Psoas muscle (tissue), 8 donors: ENCODE measurements at places on chromosomes 1 and 21. TPM values are rescaled to one million over a fixed set of nuclear protein-coding genes. Genes with fewer than 3 reads are reported as not detected.

SYT14 gene
- polyA plus RNA-seq, result not detected

AK4 gene
- 0.37 TPM for polyA plus RNA-seq

TSPEAR gene
- not detected for polyA plus RNA-seq

RNU1-4 gene
- not detected for polyA plus RNA-seq

PLPPR4 gene
- 0.12 TPM for polyA plus RNA-seq

ROR1 gene
- 0.69 TPM for polyA plus RNA-seq

CELA2B gene
- not detected for polyA plus RNA-seq

TMEM269 gene
- polyA plus RNA-seq, result 0.05 TPM

DNA sequence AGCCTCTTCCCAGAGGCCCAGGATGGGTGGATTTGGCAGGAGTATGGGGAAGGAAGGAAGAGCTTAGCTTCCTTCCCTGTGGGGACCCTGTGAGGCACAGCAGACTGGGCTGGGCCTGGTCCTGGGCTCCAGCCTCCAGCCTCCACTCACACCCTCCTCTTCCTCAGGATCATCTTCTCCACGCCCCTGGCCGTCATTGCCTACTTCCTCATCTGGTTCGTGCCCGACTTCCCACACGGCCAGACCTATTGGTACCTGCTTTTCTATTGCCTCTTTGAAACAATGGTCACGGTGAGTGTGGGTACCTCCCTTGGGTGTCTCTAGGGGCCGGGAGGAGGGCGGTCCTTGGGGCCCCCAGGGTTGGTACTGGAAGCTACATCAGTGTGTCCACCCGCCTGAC lies 10.1 kb downstream of the MFSD2A start:
- no peak for DNase-seq

- no peak for DNase-seq
Measured at GRCh38 chr1:237239248-237239647, 197.3 kb downstream of the RYR2 start.

- peak; percentile 31 for DNase-seq
Measured at GRCh38 chr1:23593556-23594148, 34.4 kb upstream of the ID3 start.

DNA sequence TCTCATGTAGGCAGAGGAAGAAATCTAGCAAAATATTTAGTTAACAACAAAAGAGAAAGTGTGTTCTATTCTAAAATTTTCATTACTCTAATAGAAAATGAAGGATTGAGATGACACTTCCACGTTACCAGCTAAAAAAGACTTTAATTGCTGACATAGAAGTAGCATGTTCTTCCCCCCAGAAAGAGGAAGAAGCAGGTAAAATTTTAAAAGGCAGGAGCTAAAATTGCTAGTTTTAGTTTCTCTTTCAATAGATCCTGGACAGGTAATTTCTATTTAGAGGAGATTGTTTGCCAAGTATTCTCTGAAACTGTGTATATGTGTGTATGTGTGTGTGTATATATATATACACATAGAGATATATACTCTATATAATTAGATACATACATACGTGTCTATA lies 248.1 kb upstream of the FMN2 start:
- no peak for DNase-seq

DNA sequence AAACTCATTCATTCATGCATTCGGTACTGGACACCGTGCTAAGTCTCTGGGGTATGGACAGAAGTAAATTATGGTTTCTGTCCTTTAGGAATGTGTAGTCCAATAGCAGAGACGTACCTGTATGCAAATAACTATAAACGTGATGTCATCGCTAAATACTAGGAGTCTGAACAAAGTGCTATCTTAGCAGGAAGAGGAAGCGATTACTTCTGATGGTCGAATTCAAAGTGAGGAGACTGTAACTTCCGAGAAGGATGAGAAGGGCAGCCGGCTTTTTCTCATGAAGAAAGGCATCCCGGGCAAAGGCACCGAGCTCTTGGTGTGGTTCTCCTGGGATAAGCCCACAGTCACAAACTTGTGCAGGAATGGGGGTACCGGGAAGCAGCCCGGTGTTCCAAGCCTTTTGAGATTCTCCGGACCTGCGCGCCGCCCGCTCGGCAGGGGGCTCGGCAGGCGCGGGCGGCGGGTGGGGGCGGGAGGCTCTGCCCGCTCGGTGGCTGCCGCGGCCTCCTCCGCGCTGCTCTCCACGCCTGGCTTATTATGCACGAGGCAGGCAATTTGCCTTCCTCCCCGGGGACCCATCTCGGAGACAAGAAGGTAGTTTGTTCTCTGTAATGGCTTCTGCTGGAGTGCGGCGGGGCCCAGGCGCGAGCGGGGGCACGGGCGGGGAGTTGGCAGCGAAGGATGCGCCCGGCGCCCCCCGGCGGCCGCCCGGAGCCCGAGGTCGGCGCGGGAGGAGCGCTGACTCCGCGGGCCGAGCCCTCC lies 67.5 kb upstream of the CD1D start:
- DNase-seq, result no peak

DNA sequence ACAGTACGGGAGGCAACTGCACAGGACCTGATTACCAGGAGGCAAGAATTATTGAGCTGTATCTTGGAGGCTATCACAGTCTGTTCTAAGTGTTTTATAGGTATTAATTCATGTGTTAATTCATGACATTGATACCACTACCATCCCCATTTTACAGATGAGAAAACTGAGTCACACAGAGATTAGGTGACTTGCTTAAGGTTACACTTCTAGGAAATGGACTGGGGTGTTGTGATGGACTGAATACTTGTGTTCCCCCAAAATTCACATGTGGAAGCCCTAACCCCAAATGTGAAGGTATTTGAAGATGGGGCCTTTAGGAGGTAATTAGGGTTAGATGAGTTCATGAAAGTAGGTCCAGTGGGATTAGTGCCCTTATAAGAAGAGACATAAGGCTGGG lies 10.1 kb upstream of the TRIM63 start:
- no peak for DNase-seq

GRCh38 chr1:37609002-37609401 lies 13.3 kb upstream of the GNL2 start:
- no peak for DNase-seq

DNA sequence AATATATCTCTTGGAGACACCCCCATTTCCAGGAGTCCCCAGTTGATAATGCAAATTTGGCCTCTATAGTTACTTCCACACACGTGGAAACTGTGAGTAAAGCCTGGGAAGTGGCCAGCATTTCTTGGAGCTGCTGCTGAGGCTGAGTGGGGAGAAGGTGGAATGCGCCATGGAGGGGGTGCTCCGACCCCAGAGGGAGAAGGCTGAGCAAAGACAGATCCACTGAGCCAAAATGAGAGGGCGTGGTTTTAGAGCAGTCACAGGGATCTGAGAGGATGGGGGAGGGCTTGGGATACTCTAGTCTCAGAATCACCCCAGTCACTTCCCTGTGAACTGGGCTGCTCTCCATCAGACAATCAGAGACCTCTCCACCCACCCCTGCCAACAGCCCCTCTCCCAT lies 38.7 kb downstream of the TRIM62 start:
- DNase-seq, result no peak

DNA sequence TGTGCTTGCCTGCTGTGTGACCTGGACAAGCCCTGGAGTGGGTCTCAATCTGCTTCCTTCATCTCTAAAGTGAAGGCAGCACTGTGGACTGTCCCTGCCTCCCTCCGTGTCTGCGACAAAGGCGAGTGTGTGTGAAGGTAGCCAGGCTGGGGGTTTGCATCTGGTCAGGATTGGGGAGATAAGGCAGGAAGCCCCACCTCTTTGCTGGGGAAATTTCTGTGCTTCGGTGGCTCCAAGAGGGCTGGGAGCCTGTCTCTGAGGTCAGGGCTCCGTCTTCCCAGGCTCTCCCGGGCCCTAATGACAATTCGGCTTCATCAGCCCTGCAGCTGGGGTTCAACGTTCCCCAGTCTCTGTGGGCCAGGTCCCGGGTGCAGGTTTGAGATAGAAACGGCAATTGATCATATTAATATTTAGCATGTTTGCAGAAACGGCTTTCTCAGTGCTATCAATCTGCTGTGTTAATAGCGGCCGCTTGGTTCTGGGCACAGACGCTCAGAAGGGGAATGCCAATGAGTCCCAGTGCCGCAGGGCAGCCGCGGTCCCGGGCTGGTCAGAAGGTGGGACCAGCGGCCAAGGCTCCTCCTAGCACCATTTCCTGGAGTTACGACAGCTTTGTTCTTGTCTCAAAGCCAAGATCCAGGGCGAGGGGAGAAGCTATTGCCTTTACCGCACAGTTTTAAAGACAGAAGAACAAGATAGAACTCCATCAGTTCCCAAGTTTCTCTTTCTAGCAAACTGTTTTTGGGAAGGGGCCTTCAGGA lies 105.7 kb downstream of the PRDM16 start:
- DNase-seq, result peak; percentile 35

- DNase-seq, result no peak
Measured at GRCh38 chr1:45493116-45493697, 2.2 kb upstream of the TESK2 start.

DNA sequence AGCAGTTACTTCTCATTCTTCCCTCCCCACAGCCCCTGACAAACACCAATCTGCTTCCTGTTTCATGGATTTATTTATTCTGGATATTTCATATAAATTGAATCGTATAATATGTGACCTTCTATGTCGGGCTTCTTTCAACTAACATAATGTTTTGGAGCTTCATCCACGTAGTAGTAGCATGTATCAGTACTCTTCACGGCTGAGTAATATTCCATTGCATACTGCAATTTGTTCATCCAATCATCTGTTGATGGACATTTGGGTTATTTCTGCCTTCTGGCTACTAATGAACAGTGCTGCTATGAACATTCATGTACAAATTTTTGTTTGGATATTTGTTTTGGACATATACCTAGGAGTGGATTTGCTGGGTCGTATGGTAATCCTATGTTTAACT lies 1.9 kb upstream of the KAZN start:
- no peak for DNase-seq

DNA sequence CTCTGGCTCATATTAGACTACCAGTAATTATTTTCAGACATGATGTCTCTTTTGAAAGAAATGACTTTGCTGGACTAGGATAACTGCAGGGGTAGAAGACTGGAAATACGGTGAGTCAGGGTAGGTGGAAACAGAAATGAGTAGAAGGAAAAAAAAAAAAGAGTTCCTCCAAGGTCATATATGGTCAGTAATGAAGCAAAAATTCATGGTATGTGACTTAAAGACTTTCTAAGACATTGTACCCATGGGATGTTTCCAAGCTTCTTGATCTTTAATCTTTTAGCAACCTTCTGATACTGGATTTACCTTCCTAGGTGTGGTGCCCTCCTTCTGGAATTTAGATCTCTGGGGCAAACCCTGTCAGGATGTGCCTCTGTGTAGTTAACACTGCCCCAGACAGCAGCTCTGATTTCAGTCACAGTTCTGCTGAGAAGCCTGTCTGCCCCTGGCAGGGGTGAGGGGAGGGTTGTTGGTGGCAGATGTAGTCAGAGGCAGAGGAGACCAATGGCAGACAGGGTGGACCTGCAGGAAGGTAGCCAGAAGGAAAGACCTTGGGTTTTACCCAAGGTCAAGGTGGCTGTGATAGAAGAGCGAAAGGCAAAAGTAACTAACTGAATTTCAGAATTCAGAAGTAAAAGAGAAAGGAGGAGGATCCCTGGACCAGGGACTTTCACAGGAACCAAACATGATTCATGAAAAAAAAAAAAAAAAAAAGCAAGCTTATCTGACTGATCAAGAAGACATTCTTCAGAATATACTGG lies 44.1 kb upstream of the BCL10 start:
- DNase-seq, result no peak

- DNase-seq, result no peak
Measured at GRCh38 chr1:31510853-31511789, 65.2 kb upstream of the TINAGL1 start.

- no peak for DNase-seq
Measured at GRCh38 chr1:159501082-159501481, 34.7 kb downstream of the OR10J5 start.

DNA sequence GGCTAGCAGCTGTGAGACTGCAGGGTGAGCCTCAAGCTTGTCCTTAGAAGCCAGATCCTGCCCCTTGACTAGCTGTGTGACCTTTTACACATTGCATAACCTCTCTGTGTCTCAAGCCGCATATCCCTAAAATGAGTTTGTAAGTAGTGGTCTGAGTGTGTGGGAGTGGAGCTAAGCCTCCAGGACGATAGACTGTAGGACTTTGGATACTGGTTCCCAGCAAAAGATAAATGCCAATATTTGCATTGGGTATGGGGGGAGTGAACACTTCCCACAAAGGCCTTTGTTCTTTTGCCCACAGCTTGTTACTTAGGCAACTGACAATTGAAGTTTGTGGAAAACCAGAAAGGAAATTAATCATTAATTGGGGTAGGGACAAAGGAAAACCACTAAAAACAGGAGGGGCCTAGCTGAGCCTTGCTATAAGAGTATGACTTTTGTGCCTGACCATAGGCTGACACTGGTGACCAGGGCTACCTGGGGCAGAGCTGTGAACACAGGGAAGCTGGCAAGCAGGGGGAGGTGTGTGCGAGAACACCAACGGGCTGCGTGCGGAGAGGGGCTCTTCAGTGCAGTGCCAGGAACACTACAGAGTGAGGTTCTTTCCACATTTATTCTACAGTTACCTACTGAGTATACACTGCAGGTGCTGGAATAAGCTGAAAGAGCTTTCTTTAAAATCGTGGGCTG lies 102.4 kb upstream of the ETV3 start:
- no peak for DNase-seq

- no peak for DNase-seq
Measured at GRCh38 chr1:169308313-169309039, 59.1 kb downstream of the NME7 start.

DNA sequence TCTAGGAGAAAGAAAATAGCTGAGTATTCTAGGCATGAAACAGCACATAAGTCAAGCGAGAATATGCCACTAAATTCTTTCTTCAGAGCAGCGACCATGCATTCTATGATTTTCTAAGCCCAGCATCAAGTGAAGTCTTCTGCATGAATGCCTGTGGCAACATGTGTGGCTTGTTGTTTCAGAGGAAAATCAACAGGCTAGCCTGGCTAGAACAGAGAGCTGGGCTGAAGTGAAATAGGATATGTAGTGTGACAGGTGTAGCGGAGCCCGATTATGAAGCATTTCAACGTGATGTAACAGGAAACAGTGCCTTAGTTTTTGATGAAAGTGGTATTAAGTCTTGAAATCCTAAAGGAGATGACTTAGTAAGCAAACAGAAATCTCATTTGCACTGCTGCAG lies 7.0 kb downstream of the CSDE1 start:
- no peak for DNase-seq

- no peak for DNase-seq
Measured at GRCh38 chr21:44399955-44400790, 46.8 kb downstream of the TRPM2 start.

DNA sequence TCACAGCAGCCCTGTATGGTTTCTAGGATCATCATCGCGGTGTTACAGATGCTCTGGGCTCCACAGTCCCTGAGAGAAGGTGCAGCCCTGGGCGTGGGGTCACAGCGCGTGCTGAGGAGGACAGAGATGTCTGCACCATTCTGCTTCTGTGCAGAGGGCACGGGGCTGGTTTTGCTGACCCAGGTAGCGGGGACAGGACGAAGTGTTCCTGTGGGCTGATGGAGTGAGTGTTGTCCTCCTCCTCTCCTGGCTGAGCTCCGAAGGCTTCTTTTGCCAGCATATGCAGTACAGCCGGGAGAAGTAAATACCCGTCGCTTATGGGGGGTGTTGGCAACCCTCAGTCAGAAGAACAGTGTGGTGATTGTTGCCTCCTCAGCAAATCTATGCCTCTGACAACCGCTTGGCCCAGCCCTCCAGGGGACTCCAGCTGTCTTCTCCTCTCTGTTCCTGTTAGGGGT lies 101.5 kb downstream of the DDX20 start:
- DNase-seq, result no peak
